ENCODE measurements at places on chromosomes 4 and X.

- no peak for DNase-seq
These were observed 625.5 kb upstream of the INTU start for GRCh38 chr4:127007305-127007704.

- no peak for DNase-seq
These were observed 157.5 kb upstream of the ITM2A start for GRCh38 chrX:79524642-79525041.

DNA sequence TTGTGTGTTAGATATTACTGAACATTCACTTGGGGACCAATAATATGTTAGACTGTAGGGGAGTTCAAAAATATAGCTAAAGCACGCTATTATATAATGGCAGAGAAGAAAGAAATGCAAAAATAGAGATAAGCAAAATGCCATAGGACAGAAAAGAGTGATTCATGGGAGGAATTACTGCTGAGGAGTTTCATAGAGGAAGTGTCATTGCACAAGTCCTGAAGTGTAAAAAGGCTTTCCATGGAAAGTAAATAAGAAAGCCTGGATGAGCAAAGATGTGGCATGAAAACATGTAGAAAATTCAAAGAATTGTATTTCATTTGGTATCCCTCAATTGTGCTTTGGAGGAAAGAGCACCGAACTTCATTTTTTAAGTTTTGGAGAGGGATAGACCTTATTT lies 14.5 kb downstream of the HMGB2 start:
- no peak for DNase-seq

DNA sequence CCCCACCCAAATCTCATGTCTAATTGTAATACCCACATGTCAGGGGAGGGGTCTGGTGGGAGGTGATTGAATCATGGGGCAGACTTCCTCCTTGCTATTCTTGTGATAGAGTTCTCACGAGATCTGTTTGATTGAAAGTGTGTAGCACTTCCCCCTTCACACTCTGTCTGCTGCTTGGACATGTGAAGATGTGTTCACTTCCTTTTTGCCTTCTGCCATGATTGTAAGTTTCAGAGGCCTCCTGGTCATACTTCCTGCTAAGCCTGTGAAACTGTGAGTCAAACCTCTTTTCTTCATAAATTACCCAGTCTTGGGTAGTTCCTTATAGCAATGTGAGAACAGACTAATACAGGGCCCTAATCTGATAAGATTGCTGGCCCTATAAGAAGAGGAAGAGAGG lies 1514.8 kb downstream of the RPA4 start:
- no peak for DNase-seq

- no peak for DNase-seq
These were observed 33.2 kb upstream of the TBC1D14 start for GRCh38 chr4:6876440-6876839.

DNA sequence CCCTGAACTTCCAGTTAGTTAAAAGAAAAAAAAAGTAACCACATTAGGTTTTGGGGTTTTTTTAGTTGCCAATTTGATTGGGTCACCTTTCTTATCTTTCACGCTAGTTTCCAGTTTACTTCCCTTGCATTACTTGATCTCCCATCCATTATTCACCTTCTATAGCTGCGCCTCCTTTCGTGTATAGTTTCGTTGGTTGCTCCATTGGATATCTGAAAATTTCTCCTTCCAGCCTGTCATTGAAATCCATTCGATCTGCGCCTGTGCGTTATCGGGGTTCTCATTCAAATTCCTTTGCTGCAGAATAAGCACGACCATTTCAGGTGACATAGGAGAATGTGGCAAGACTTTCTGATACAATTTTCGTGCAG lies 764 bp downstream of the TRAPPC11 start:
- no peak for DNase-seq

DNA sequence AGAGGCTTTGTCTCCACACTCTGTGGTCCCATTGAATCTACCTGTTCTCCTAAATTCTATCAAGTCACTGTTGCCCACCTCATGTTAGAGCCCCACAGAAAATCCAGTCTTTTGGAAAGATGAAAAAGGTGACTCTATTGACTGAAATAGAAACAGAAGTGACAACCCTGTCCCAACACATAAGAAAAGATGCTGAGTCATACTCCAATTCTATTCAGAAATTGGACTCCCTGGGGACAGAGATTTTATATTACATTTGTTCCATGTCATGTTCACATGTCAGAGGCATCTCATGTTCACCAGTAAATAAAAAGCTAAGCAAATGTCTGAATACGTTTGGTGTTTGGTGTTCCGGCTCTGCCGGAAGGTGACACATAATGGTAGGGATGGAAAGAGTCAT lies 2.9 kb upstream of the GRPR start:
- no peak for DNase-seq

DNA sequence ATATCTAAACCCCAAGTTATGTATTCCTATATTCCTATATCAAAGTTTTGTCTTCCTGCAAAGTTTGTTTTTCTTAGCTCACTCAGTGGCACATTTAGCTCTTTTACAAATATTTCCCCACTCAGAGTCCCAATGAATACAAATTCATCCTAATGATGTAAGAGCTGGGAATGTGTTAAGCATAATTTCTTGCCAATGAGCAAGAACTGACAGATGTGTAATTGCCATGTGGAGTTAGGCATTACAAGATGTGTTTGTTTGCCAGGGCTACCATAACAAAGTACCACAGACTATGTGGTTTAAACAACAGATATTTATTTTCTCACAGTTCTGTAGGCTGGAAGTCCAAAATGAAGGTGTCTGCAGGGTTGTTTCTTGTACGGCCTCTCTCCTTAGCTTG lies 302.1 kb downstream of the KCTD8 start:
- no peak for DNase-seq

GRCh38 chr4:76657443-76657842 lies 222.4 kb downstream of the SHROOM3 start:
- no peak for DNase-seq

GRCh38 chr4:89284828-89285227 lies 22.8 kb downstream of the GPRIN3 start:
- DNase-seq: no peak

DNA sequence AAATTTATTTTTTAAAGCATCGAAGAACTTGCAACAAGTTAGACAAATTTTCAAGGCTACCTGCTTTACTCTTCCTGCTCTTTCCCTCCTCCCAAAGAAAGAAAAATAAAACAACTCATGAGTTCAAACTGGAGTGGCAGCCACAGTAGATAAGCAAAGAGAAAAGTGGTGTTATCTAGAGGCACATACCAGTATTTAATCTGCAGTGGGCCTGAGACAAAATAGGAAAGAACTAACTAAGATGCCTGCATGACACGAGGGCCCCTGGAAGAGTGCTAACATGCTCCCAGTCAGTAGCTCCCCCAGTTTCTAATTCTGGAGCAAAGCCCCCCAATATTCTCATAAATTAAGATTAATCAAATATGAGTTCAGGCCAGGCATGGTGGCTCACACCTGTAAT lies 7.9 kb downstream of the ARL9 start:
- DNase-seq: no peak

DNA sequence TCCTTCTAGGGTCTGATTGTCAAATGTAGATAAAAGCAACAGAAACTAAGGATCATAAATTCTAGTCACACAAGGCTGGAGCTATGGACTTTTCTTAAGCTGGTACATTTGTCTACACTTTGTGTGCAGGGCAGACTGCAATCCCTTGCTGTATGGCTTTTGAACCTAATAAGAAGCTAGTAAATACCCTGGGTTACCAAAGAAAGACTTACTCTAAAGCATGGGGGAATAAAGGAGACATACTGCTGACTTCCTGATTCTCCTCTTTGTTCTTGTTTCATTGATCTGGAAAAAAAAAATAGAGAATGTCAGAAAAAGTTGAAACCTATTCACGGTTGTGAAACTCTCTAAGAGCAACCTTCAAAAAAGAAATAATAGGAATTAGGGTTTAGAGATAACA lies 216.6 kb upstream of the TLL1 start:
- no peak for DNase-seq

GRCh38 chr4:1216869-1217294 lies 32.0 kb downstream of the CTBP1 start:
- DNase-seq: no peak

GRCh38 chr4:68630371-68630770 lies 40.1 kb downstream of the UGT2B15 start:
- DNase-seq: no peak

Data from right atrium auricular region (tissue), 2 donors.